Activated CD4-positive, alpha-beta T cell treated with anti-CD3 and anti-CD28 coated beads for 24 hours (primary cell): ENCODE measurements at places on chromosomes 3 and 15.

GRCh38 chr15:90642464-90643300 is 74.5 kb upstream of the BLM start:
- no peak for DNase-seq

DNA sequence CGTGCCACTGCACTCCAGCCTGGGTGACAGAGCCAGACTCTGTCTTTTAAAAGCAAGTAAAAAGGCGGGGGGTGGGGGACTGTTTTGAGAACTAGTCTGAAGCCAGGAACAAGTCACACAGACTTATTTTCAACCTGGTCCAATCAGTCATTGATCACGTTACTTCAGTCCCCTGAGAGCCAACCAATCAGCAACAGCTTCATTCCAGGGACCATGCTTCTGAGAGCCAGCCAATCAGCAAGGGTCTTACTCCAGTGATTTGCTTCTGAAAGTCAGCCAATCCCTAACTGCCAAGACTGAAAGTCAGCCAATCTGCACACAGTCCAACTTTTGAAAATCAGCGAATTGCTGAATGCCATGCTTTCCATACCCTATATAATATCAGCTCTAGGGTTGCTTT is 48.6 kb upstream of the C15orf39 start:
- DNase-seq = no peak

- DNase-seq = no peak
Observed at GRCh38 chr3:153830552-153830951, 290.6 kb upstream of the ARHGEF26 start.

DNA sequence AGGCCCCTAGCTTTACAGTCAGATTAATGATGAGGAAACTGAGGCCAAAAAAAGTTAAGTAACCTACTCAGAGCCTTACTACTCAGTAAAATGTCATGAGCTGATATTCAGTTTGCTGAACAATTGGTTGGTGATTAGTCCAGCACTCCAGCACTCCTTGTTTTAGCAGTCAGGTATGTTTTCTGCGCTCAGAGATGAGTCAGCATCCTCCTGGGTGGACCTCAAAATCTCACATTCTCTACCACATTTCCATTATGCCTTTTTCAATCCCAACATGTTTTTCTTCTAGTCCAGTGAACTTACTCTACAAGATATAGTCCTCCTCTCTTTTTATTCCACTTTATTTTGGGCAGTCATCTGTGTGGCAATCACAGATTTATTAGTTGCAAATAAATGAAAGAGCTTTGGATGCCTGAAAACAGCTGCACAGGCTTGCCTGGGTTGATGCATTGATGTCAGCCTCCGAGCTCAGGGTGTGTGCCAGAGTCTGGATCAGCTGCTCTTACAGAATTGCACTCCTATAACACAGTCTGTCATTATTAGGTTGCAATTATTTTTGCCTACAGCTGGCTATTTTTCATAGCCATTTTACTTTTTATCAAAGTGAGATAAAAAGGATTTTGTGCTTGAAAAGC is 133.2 kb downstream of the ARPP21 start:
- no peak for DNase-seq

DNA sequence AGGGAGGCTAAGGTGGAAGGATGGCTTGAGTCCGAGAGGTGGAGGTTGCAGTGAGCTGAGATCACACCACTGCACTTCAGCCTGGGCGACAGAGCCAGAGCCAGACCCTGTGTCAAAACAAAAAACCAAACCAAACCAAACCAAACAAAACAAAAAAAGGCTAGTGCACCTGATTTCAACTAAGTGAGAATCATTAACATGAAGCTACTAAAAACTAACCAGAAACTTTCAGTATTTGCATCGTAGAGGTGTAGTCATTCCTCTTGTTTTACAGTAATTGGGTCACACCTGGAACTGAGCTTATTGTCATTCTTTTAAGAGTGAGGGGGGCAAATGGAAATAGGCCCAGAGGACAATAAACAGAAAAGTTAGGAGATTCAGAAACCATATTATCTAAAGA is 58.5 kb downstream of the ST6GAL1 start:
- no peak for DNase-seq

DNA sequence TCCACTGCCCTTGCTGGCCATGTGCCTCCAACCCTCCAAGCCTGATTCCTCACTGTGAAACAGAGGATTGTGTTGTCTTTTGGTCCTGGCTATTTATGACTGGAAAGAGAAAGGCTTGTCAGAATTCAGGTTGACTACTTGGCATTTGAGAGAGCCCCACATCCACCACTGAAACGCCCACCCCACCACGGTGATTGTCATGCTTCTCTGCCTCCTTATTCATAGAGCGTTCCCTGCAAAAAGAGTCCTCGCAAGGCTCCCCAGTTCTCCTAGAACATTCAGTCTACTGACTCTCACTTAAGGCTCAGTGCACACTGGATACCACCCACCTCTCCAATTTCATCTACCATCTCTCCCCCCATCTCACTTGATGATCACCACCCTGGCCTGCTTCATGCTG is 162.9 kb upstream of the WNT5A start:
- DNase-seq = no peak

DNA sequence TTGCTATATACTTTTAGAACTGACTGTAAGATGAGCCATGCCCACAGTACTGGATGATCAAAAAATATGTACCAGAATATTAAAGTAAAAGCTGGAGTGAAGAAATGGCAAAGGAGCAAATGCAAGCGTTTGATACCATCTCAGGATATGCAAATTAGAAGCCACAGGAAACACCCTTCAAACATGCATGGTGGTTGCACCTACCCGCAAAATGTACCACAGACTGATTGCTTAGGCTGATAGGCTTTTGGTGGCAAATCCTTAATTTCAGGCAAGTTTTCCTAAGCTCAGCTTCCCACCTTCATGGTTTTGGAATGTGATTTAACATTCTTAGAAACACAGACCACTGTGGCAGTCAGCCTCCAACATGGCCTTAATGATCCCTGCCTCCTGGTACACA is 149.0 kb downstream of the PDZRN3 start:
- no peak for DNase-seq

DNA sequence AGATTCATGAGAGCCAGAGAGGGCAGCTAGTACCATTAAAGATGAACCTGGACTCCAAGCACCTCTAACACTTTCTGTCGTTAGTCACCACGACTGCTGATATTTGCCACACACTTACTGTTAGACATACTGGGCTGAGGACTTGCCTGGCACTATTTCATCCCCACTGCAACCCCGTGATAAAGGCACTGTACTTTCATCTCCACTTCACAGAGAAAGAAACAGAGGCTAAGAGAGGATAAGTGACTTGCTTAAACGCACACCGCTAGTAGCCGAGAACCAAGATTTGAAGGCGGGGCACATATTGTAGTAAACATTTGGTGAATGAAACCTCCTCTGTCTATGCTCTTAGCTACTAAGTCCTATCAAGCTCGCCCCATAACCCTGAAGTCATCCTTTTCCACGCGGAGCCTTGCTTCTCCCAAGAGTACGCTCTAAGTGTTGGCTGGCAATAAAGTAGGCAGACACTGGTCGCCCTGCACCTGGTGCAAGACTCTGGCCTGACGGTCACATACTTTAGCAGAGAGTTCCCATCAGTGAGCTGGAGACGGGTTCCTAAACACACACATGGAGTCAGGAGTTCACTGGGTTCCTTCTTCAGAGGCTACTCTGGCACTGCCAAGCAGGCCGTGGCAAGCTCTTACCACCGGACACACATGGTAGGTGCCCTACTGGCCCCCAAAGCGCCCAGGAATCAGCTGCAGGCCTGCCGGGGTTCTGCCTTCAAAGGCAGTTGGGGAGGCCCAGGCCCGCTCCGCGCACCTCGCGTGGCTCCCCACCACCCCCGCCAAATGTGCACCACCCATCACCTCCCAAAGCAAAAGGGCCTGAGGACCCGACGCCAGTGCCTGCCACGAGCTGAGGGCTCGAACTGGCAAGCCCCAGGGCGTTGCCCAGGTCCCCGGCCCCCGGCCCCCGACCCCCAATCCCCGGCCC is 951 bp downstream of the POMGNT2 start:
- no peak for DNase-seq

- DNase-seq = no peak
Observed at GRCh38 chr3:69999140-70000027, at the start of gene SAMMSON. SAMMSON (plus strand) TSS chr3:69999733.

DNA sequence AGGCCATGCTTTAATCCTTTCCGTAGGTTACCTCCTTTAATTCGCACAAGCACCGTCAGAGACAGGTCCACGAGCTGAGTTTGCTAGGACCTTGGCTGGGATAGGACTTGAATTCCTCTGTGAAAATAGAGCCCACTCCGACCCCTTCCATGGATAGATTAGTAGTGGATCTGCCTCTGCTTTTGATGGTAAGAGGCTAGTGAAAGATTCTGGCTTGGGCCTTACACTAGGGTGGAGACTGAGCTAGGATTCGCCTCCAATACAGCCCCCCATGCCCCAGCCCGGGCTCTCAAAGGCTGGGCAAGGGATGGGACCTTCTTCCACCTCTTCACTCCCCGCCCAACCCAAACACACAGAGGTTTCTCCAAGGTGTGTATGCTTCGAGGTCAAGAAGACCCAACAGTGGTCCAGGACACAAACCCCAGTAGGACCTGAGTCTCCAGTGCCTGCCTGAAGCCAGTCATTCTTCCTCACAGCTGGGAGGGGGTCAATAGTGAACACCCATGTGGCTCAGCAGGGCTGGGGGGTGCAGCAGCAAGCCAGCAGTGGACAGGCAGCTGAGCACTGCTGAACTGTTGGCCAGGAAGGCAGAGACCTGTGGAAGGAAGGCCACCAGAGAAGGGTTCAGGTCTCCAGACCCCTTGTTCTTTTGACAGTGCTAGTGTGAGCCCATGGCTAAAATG is 75.7 kb downstream of the SPSB4 start:
- no peak for DNase-seq

DNA sequence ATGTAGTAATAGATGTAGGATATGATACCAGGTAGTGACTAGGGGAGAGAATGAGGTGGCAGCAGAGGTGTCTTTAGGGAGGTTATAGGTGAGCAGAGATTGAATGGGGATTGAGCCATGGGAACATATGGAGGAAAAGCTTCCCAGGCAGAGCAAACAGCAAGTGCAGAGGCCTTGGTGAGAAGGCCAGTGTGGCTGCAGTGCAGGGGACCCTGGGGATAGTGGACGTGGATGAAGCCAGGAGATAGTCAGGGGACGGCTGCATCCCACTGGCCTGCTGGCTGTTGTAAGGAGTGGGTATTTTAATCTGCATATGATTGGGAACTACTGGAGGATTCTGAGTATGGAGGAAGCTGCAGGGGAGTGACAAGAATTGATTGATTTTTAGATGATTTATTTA is 62.7 kb upstream of the TRAK1 start:
- no peak for DNase-seq

DNA sequence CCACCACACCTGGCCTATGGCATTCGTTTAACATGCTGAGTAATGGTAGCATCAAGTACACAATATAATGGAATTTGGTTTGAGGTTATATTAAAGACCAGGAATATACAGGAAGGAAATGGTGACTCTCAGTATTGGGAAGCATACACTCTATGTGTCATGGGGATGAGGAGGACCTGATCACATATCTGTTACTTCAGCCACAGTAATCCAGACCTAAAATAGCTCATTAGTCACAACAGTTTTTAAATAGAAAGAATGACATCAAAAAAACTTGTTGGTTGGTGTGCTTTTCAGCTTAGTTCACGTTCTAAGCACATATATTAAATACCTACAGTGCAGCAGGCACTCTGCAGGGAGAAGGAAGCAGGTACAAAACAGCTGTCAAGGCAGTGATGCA is 52.5 kb upstream of the ATP2C1 start:
- no peak for DNase-seq

DNA sequence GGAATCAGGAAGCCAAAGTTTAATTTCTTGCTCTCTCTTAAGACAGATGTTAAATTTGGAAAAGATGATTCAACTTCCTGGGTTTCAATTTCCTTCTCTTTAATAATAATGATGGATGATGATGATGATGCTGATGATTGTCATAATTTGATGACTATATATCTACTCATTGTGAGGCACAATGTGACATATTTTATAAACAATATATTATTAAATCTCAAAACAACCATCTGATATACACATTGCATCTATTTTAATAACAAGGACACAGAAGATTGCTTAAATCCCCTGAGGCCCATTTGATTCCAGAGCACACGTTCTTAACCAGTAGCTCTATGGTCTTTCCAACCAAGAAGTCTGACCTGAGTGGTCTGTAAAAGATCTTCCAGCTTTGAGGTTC is 124.0 kb downstream of the CNTN6 start:
- no peak for DNase-seq

- no peak for DNase-seq
Observed at GRCh38 chr15:90560229-90560776, 30.6 kb downstream of the CRTC3 start.

DNA sequence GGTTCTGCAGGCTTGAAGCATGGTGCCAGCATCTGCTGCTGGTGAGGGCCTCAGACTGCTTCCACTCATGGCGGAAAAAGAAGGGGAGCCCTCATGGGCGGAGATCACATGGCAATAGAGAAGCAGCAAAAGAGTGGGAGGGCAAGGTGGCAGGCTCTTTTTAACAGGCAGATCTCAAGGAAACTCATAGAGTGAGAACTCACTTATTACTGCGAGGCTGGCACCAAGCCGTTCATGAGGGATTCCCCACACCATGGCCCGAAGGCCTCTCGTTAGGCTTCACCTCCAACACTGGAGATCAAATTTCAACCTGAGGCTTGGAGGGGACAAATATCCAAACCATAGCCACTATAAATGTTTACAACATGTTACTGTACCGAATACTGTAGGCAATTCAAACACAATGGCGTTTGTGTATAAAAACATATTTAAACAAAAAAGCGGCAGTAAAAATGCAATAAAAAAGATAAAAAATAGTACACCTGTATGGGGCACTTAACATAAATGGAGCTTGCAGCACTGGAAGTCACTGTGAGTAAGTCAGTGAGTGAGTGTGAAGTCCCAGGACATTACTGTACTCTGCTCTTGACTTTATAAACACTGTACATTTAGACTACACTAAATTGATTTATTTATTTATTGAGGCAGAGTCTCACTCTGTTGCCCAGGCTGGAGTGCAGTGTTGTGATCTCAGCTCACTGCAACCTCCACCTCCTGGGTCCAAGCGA is 18.8 kb upstream of the MOBP start:
- no peak for DNase-seq

DNA sequence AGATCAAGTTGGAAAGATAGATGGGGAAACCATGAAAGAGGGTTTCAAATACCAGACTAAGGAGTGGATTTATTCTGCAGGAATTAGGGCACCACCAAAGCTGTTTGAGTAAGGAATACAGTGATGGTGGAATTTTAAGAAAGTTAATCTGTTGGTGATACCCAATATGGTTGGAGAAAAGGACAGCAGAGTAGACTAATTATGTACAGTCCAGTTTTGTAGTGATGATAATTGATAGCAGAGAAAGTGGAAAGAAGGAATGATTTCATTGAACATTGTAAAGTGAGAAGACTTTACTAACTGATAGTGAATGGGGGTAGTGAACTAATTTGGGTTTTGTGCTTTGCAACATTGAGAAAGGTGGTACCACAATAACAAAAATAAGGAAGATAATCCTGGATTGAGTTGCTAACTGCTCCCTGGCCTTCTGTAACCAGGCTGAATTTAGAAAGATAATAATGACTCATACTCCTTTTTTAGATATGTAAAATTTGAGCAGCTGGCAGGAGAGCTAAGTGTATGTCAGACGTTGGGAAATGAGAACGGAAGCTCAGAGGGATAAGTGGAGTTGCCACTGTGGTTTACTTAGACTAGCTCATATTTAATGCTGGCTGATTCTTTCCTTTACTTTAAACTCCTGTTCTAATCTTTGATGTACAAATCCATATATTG is 16.9 kb downstream of the TCAIM start:
- DNase-seq = no peak
